ENCODE measurements at places on chromosomes 6 and 20.

GRCh38 chr6:141029908-141030307, 1102.8 kb upstream of the GJE1 start:
- DNase-seq, result no peak

GRCh38 chr6:114119056-114119455, 148.1 kb upstream of the HDAC2 start:
- DNase-seq, result no peak

DNA sequence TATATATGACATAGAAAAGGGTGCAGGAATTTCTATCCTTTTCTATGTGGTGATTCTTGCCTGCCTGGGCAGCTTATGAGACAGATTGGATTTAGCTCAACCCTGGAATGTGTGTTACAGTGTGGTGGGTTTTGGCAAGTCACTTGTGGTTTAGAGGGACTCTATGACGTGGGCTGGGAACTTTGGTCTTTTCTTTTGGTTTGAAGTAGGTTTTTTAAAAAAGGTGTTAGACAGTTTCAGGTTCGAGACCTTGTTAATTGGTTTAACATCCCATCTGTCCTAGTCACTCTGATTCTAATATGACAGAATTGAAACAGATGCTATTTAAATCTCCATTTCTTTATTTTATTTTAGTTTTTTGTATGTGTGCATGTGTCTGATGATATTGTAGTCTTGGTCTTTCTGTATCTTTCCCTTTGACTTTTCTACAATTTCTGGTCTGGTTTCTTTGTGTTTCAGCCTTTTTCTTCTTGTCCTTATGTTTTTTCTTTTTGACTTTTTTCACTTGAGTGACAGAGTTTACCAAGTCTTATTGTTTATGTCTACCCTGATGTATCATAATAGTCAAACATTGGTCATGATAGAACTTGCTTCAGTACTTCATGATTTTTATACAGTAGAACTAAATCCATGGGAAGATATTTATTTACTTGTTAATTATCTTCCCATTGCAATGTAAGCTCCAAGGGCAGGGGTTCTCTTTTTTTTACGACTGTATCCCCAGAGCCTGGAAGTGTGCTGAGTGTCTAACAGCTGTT, 174.3 kb downstream of the CDKAL1 start:
- DNase-seq, result no peak

- DNase-seq, result no peak
Measured at GRCh38 chr20:48196001-48196400, 410.7 kb upstream of the SULF2 start.

- no peak for DNase-seq
Measured at GRCh38 chr6:26390531-26390930, 7.6 kb downstream of the BTN2A2 start.

DNA sequence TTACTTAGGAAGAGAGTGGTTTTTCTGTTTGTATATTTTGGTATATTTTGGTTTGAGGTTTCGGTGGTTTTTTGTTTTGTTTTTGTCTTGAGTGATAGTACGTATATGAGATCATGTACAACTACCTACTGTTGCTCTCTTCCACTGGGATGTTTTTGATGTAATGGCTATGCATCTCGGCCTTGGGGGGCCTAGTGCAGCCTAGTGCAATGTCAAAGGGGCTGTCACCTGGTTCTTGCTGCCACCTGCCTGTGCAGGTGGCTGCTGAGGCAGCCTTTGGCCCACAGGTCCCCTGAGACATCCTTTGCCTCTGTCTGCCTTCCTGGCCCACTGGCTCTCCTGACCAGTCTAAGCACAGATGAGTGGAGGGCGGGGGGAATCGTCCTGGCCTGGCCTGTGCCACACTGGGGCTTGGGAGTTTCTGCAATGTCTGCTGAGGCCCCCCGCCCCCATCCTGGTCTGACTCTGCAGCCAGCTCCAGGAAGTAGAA, 546.6 kb downstream of the CD83 start:
- no peak for DNase-seq

GRCh38 chr6:116254297-116255056, 602 bp upstream of the TSPYL4 start:
- DNase-seq, result no peak
